ENCODE measurements at places on chromosomes 13 and 19. TPM values are rescaled to one million over a fixed set of nuclear protein-coding genes. Genes with fewer than 3 reads are reported as not detected.

- peaks cover 3% of the 10 kb centered on the region for H3K4me1 ChIP-seq
- H3K36me3 ChIP-seq: no peaks in the 10 kb centered on the region
- H3K27me3 ChIP-seq: no peaks in the 10 kb centered on the region
Observed at GRCh38 chr19:52923778-52924593, 758 bp upstream of the ZNF888 start.

DNA sequence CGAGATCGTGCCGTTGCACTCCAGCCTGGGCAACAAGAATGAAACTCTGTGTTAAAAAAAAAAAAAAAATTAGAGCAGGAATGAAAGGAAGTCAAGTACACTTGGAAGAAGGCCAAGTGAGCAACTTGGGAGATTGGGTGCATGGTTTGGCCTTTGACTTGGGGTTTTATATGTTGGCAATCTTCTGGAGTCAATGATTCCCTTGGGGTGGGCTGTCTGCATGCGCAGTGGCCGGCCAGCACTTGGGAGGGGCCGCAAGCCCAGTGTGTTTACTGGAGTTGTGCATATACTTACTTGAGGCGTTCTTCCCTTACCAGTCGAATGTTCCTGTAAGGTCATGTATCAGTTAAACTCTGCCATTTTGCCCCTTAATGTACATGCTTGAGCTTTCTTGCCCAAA is 103.9 kb downstream of the FAM216B start:
- no peaks in the 10 kb centered on the region for H3K27me3 ChIP-seq
- H3K4me1 ChIP-seq: no peaks in the 10 kb centered on the region
- no peak overlapping the region for H3K4me3 ChIP-seq
- H3K27ac ChIP-seq: no peak overlapping the region
- H3K36me3 ChIP-seq: no peaks in the 10 kb centered on the region
- DNase-seq: no peak

DNA sequence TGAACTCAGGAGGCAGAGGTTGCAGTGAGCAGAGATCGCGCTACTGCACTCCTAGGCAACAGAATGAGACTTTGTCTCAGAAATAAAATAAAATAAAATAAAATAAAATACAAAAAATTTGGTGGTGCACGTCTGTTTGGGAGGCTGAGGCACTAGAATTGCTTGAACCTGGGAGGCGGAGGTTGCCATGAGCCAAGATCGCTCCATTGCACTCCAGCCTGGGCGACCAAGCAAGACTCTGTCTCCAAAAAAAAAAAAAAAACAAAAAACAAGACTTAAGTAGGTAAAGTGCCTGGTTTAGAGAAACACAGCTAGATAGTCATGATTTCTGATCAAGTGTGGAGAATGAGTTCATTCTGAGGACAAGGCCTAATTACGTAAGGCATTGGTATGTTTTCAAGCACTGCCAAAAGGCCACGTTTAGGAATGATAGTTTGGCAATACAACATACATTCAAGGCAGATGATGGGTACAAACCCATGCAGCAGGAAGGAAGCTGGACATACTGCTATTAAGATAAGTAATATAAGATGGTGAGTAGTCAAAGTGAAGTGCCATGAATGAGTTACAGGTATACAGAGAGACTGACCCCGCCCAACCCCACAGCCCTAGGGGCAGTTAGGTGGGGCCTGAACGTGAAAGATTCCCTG is 4.8 kb upstream of the UCHL3 start:
- H3K4me1 ChIP-seq: peaks cover 5% of the 10 kb centered on the region
- H3K27me3 ChIP-seq: no peaks in the 10 kb centered on the region
- H3K4me3 ChIP-seq: no peak overlapping the region
- no peak for DNase-seq
- H3K36me3 ChIP-seq: no peaks in the 10 kb centered on the region

GRCh38 chr19:44142059-44142433 is 692 bp downstream of the ZNF234 start:
- peak overlapping the region; percentile 83 for H3K4me3 ChIP-seq
- DNase-seq: no peak
- H3K4me1 ChIP-seq: no peaks in the 10 kb centered on the region
- H3K27me3 ChIP-seq: no peaks in the 10 kb centered on the region

DNA sequence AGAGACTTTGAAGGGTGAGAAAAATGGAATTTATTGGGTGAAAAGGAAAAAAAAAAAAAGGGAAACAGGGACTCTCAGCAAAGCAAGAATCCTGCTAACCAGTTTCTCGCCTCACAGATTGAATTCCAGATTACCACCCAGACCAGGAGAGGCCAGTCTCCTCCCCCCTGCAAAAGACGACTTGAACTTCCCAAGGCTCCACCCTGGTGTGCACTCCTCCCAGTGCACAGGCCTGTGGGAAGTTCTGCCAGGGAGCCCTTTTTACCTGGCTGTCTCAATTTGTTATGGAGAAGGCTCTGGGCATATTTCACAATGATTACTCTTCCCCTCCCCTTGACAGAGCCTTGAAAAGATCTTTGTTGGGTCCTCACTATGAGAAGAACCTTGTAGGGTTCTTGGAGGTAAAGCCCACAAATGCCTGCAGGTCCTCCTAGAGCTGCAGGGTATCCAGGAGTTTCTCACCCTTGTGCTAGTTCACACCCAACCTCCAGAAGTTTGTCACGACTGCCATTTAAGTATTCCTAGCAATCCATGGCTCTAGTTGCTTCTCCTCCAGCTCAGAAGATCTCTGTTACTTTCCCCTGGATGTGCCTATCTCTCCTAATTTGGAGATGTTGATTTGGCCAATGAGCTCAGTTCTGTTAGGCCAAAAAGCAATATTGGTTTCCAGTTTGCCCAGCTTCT is 229.8 kb upstream of the TMTC4 start:
- H3K4me1 ChIP-seq: no peaks in the 10 kb centered on the region
- H3K4me3 ChIP-seq: no peak overlapping the region
- H3K27ac ChIP-seq: no peak overlapping the region
- DNase-seq: no peak

DNA sequence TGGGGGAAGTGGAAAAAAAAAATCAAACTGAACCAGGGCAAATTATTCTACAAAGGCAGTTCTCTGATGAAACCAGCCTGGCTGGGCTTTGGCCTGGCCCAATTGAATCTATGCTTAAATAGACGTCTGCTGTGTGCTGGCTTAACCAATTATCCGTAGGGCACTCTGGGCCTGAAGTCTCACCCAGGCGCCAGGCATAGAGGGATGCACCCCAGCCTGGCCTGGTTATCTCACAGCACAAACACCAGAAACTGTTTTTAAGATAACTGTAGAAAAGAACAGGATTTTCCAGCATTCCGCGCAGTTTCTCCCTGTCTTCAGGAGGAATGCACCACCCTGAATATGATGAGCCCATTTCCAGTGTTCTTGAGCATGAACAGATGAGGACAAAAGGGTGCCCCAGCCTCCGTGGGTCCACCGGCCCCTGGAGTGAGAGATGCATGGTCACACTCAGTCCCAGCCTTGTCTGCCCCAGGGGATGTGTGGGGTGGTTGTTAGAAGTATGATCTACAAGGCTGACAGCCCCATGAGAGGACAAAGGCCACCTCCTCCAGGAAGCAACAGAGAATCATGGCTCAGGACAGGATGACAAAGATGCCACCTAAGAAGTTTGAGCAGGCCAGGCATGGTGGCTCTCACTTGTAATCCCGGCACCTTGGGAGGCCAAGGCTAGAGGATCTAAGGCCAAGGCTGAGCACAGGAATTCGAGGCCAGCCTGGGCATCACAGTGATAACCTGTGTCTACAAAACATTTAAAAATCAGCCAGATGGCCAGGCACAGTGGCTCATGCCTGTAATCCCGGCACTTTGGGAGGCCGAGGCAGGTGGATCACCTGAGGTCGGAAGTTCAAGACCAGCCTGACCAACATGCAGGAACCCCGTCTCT is 50.2 kb downstream of the PEPD start:
- no peak overlapping the region for H3K4me3 ChIP-seq
- H3K27ac ChIP-seq: no peak overlapping the region
- no peaks in the 10 kb centered on the region for H3K36me3 ChIP-seq
- H3K27me3 ChIP-seq: no peaks in the 10 kb centered on the region

- no peaks in the 10 kb centered on the region for H3K36me3 ChIP-seq
- no peak for DNase-seq
- no peak overlapping the region for H3K4me3 ChIP-seq
- no peak overlapping the region for H3K27ac ChIP-seq
Observed at GRCh38 chr13:109652531-109652930, 133.9 kb downstream of the IRS2 start.

DNA sequence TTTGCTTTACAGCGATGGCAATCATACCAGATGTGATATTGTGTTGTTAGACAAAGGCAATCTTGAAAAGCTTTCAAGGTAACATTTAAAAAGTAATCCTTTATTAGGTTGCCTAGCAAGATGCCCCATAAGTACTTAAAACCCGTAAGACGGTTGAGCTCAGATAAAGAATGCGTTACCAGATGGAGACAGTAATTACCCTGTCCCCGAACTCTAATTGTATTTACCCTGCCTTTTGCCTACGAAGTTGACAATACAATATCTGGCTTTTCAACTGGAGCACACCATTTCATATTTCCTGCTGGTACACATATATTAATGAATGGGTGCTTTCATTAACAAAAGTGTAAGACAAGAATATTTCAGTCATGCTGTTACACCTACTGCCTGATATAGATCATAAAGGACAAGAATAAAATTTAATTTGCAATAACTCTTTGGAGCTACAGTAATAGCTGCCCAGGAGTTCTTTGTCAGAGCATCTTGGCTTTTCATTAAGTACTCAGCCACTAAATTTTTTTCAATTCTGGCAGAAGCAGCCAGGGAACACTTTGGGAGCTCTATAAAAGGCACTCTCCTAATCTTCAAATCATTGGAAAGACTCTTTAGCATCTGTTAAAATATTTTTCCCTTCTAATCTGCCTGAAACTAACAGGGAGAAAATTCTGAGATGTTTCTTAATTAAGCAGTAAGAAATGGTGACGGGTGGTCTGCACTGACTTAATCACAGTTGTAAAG is 63.8 kb downstream of the DCT start:
- no peaks in the 10 kb centered on the region for H3K36me3 ChIP-seq
- H3K27ac ChIP-seq: no peak overlapping the region
- H3K4me3 ChIP-seq: no peak overlapping the region

GRCh38 chr19:17109300-17109699 is 33.7 kb downstream of the MYO9B start:
- H3K4me3 ChIP-seq: 0 out of 2 replicates have a peak overlapping the region, but pooled peaks have one; percentile 20
- H3K27me3 ChIP-seq: no peaks in the 10 kb centered on the region
- peak overlapping the region; percentile 87 for H3K27ac ChIP-seq
- H3K36me3 ChIP-seq: peaks cover 47% of the 10 kb centered on the region
- peaks cover 65% of the 10 kb centered on the region for H3K4me1 ChIP-seq

DNA sequence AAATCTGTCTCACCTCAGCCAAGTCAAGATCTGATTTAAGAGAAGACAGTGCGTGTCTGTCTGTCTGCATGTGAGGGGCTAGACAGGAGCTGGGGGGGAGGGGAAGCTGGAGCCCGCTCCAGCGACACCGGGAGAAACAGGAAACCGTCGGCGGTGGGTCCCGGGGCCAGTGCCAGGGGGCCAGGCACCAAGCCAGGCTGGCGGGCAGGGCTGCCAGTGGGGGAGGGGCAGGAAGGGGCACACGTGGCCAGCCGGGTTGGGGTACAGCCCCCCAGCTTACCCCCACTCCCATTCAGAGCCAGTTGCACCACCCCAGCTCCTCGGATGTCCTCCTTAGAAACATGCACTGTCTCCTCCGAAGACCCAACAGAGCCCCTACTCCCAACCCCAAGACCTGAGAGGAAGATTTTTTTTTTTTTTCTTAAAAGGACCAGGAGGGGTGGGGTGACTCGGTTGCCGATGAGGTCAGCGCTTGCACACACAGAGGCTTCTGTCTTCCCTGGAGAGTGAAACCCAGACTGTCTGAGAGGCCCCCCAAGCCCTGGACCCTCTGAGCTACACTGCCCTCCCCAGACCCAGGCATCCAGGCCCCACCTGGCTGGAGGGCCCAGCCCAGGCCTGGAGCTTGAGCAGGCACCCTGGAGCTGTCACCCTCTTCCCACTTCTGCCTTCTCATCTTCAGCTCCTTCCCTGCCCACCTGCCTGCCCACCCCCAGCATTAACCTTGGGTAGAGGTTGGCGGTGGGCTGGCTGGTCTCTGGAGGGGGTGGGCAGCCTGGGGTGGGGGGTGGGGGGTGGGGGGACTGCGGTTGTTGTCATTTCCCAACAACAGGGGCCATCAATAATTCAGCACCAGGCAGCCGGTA is 4.0 kb downstream of the ERF start:
- no peaks in the 10 kb centered on the region for H3K27me3 ChIP-seq
- DNase-seq: no peak
- no peaks in the 10 kb centered on the region for H3K36me3 ChIP-seq
- H3K27ac ChIP-seq: no peak overlapping the region

DNA sequence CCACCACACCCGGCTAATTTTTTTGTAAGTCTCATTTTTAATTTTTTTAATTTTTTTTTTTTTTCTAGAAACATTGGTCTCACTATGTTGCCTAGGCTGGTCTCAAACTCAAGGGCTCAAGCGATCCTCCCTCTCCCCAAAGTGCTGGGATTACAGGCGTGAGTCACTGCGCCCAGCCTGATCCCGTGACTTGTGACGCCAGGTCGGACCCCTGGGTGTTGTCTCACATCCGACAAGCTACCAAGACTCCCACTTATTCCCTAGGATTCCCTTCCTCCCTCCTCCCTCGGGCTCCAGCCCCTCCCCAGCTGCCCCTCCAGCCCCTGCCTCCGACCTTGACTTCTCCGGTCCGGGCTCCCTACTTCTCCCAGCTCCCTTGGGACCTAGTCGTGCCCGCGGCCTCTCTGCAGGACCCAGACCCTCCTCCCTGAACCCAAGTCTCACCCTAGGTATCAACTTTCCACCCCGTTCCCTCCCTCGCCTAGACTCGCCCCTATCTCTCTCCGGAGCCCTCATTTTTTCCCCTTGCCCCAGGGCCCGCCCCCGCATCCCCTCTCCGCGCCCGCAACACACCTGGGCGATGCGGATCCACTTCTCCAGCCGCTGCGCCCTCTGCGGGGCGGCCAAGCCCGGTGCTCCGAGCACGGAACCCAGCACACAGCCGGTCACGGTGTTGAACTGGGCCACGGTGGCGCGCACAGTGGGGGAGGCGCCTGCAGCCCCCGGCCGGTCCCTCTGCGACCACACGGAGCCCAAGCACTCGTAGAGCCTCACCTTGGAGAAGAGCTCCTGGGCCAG is 13.1 kb downstream of the RGL3 start:
- no peaks in the 10 kb centered on the region for H3K4me1 ChIP-seq
- no peak overlapping the region for H3K4me3 ChIP-seq
- DNase-seq: no peak
- no peaks in the 10 kb centered on the region for H3K36me3 ChIP-seq
- H3K27ac ChIP-seq: no peak overlapping the region

DNA sequence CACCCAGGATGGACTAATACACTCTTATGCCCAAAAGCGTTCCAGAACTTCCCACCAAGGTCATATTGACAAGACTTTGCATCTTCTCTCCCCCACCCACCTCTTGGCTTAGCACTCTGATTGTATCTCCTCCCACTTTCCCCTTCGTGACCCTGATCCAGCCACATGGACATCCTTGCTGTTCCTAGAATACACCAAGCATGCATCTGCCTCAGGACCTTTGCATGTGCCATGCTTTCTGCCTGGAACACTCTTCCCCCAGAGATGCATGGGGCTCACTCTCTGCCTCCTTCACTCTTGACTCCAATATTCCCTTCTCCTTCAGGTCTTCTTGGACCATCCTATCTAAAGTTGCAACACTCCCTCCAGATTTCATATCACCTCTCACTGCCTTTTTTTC is 16.2 kb upstream of the LAIR1 start:
- H3K4me3 ChIP-seq: no peak overlapping the region
- no peak overlapping the region for H3K27ac ChIP-seq
- no peaks in the 10 kb centered on the region for H3K27me3 ChIP-seq
- DNase-seq: no peak
- H3K4me1 ChIP-seq: peaks cover 8% of the 10 kb centered on the region

GRCh38 chr13:74187564-74187963 is 53.4 kb upstream of the KLF12 start:
- H3K4me3 ChIP-seq: no peak overlapping the region
- no peaks in the 10 kb centered on the region for H3K4me1 ChIP-seq
- no peaks in the 10 kb centered on the region for H3K36me3 ChIP-seq

The PGLYRP1 gene
- total RNA-seq: not detected

The ACP7 gene
- not detected for total RNA-seq
